HAP-1 (cell line): ENCODE measurements at places on chromosomes 13 and 19.

DNA sequence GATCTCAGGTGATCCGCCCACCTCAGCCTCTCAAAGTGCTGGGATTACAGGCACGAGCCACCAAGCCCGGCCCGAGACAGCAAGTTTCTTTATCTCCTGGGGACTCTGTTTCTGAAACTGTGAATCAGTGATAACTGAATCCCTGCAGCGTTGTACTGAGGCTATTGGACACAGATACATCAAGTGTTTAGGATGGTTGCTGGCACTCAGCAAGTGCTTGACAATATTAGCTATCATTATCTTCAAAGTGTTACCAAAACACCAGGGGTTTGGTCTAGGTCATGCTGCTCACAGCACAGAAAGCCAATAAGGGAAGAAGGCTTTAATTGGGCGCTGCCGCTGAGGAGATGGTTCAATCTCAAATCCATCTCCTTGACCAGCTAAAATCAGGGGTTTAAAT, 20.5 kb upstream of the PNMA8C start:
- no peak for DNase-seq

DNA sequence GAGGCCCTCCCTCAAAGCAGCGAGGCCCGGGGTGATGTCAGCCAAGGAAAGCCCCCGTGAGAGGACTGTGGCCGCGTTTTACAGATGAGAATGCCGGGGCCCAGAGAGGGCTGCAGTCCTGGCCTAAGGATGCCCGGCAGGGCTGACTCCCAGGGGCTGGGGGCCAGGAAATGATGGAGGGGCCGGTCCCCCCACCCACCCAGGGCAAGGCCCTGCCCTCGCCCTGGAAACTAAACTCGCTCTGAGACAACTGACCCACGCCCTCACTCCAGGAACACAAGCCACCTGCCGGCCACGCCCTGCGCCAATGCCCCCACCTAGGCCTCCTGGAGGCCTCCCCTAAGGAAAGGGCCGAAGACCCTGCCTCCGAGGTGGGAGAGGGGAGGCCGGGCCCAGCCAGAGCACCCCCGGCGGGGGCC, 7.2 kb downstream of the ZBTB7A start:
- DNase-seq = no peak

DNA sequence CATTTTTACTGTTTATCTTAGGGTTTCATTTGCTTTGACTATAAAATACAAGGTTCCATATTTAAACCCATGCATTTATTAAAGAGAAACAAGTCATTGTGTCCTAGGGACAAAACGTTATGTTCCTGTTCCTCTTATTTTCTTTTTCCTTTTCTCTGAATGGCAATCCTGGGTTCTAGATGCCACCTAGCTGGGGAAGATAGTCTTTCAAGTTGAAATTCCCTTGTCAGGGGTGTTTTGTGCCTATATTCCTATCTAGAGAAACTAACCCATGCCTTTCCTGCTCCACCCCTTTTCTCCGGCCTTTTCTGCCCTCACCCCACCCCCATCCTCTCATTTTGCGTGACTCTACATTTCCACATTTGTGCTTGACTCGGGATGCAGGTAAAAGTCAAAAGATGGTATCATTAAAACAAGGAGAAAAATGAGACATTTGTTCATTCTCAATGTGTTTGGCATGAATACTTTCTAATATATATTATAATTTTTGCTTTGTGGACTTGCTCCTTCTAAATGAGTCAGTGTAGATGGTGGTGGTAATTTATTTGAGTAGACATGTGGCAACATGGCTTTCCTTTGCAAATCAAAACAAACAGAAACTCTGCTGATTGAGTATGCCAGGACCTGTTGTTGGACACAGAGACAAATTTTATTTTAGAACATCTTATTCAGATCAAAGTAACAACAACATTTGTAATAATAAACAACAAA, 26.8 kb upstream of the STARD13 start:
- no peak for DNase-seq

- DNase-seq = peak; percentile 90
These were observed 2.1 kb downstream of the DAPK3 start for GRCh38 chr19:3968556-3969434.

- DNase-seq = peak; percentile 84
These were observed 1.5 kb upstream of the ECSIT start for GRCh38 chr19:11530432-11530831.

DNA sequence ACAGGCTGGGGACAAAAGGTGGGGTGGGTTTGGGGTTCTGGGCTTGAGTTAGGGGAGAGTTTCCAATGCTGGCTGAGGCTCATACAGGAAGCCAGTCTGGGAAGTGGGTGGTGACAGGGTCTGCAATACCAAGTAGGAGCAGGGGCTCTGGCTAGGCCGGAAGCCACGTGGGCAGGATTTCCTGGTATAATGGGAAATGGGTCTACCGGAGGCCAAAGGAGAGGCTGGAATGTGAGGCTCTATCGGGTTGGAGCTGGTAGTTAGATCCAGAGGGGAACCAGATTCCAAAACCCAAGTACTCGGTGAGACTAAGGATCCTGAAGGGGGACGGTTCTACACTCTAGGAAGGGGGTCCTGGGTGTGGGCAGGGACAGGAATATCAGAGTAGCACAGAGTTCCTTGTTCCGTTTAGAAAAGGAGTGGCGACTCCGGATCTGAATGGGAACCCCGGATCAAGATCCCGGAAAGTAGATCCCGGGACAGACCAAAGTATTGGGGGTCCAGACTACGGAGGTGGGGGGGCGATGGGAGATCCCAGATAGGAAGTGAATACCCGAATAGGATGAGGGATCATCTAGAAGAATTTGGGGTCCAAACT, 802 bp downstream of the CDC37 start:
- DNase-seq = peak; percentile 49

- DNase-seq = no peak
These were observed 49.1 kb upstream of the EHD2 start for GRCh38 chr19:47663911-47664771.

GRCh38 chr19:8242211-8242821, 33.1 kb downstream of the CERS4 start:
- DNase-seq = no peak

DNA sequence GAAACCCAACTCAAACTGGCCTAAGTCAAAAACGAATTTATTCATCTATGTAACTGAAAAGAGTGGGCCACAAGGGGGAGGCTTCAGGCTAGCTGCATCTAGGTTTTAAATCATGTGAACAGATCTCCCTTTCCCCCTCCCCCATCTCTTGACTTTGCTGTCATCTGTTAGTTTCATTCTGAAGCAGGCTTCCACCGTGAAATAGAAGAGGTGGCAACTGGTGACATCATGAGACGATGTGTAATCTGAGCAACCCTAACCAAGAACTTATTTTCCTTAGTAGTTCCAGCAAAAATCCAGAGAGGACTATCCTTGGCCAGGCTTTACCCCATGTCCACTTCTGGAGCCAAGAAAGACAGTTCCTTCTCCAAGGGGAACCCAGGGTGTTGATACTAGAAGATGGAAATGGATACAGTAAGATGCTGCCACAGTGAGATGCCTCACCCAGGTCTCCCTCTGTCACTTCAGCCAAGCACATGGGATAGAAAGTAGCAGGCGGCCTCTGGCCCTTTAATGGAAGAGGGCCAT, 9.4 kb downstream of the SAMD4B start:
- no peak for DNase-seq

DNA sequence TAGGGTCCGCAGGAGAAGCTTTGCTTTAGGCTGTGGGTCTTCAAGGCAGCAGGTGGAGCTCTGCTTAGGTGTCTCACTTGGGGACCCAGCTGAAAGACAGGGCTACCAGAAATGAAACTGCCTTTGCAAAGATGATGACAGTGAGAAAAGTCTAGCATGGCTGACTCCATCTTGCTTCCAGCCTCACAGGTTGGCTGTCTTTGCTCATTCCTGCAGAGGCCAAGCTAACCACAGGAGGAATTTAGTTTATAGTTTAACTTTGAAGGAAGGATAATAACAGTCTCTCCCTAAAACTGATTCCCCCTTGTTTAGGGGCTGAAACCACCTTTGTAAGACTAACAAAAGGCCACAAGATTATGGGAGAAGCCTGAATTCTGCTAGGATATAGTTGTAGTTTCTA, 252.4 kb downstream of the UQCRFS1 start:
- DNase-seq = no peak

DNA sequence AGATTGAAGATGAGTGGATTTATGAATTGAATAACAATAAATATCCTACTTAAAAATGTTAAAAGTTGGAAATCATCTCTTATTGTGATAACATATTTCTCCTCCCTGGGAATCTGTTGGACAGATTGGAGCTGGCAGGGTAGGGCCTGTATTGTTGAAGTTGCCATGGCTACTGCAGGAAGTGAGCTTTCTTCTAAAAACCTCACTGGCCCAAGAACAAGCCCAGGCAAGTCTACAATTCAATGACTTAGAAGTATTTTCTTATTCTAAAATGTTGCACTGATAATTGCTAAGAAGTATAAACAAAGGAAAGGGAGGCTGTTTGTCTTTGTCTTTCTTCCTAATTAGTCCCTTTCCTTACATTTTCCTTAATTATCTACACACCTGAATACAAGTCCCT, 112.1 kb downstream of the DLEU7 start:
- peak; percentile 58 for DNase-seq

GRCh38 chr13:79456656-79457365, 24.1 kb upstream of the NDFIP2 start:
- DNase-seq = no peak

GRCh38 chr19:17951990-17952976, 14.6 kb upstream of the KCNN1 start:
- DNase-seq = no peak

- no peak for DNase-seq
These were observed 407.2 kb downstream of the GPC5 start for GRCh38 chr13:91805605-91806004.

DNA sequence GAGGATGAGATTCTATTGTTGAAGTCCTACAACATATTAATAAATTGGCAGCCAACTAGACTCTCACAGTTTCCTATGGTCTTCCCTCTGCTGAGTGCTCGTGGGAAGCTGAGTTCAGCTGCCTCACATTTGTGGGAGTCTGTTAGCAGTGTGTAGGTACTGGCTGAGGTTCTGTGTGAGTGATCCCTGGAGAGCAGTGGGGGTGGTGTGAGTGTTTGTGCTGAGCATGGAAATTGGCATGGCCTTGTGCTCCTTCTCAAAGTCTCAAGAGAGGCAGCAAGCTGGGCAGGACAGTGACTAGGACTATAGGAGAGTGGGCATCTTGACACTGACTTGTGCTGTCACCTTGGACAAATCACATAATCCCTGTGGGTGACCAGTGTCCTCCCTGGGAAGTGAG, 298.3 kb downstream of the MTUS2 start:
- DNase-seq = no peak

DNA sequence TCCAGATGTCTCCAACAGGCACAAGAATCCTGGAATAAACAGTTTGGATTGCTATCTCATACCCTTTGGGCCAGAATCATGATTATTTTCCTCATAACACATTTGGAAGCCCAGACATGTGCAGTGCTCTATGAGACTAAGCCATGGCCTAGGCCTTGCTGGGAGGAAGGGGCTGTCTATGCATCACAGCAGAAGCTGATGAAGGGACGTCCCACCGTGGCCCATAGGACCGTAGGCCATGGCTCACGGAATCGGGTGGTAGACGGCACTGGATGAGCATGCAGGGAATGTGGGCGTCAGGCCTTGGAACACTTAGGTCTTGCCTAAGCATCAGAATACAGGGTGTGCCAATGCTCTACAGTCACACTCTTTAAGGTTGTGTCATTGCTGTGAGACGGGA, 283.8 kb upstream of the TSHZ3 start:
- no peak for DNase-seq

DNA sequence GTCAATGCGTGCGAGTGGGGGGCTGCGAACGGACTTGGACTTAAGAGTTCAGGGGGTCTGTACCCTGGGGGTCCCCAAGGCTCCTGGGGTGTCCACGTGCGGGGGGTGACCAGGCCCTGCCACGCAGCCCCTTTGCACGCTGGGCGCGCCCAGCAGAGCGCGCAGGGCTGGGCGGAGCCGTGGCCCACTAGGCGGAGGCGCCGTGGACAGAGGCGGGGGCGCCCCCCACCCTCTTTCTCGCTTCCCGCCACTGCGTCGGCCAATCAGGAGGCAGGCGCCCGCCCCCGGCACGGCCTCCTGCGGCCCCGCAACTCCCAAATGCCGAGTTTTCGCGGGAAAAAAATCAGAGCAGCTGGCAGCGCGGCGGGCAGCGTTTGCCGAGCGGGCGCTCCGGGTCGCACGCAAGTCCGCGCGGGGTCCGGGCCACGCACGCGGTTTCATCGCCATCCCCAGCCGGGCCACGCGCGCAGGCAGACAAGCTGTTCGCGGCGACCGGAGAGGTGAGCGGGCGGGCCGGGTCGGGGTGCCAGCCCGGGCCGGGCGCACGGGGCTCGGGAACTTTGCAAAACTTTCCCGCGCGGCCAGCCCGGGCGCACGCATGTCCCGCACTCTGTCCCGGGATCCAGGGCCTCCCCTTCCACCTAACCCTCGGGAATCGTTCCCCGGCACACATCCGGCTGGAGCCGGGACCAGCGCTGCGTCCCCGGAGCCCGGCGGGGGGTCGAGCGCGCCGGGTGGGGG, at the start of gene UHRF1:
Gene UHRF1 (plus strand): TSS at position 346 of the 741 bp plus-strand sequence. CDS start 1,385 bp downstream, outside the sequence.
- DNase-seq = peak; percentile 88

DNA sequence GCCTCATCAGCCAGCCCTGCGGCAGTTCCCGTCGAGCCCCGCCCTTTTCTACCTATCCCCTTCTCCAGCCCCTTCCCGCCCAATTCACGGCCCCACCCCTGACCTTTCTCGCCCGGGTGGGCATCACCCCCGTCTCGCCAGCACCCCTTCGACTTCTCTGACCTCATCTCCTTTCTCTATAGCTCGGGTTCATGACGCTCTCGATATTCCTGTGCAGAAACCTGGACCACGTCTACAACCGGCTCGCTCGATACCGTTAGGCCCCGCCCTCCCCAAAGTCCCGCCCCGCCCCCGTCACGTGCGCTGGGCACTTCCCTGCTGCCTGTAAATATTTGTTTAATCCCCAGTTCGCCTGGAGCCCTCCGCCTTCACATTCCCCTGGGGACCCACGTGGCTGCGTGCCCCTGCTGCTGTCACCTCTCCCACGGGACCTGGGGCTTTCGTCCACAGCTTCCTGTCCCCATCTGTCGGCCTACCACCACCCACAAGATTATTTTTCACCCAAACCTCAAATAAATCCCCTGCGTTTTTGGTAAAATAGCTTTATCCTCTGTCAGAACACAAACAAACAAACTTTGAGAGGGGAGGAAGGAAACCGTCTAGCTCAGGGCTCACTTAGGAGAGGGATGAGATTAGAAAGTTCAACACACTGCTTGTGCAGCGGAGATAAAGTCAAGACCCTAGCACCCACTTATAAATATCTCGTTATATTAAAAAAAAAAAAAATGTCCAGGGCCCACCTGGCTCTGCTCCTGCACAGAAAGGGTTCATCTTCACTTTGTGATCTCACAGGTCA, 5.1 kb downstream of the CD37 start:
- DNase-seq = peak; percentile 28

DNA sequence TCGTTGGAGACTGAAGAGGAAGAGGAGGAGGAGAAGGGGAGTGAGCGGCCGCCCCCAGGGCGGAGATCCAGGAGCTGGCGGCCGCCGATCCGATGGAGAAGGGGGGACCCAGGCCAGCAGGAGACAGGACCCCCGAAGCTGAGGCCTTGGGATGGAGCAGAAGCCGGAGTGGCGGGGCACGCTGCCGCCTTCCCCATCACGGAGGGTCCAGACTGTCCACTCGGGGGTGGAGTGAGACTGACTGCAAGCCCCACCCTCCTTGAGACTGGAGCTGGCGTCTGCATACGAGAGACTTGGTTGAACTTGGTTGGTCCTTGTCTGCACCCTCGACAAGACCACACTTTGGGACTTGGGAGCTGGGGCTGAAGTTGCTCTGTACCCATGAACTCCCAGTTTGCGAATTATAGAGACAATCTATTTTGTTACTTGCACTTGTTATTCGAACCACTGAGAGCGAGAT, 1.8 kb downstream of the GADD45B start:
- DNase-seq = peak; percentile 63

- DNase-seq = peak; percentile 57
These were observed 1.7 kb downstream of the ERCC5 start for GRCh38 chr13:102847272-102848234.
